ENCODE measurements at places on chromosomes 11 and 22.

DNA sequence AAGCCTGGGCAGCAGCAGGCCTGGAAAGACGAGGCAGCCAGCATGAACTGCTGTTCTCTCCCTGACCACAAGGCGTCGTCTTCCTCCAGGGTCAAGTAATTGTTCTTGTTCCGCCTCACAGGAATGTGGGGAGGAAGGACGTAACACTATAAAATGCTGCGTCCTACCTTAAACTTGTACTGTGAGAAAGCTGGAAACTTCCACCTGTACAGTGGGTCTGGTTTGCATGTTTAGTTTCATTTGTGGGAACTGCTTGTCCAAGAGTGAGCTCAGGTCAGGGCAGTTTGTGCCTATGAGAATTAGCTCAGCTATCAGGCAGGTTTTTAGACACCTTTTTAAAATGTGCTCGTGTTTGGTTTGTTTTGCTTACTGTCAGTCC is 55.2 kb downstream of the PANX1 start:
- DNase-seq, result no peak

GRCh38 chr22:23068832-23069385 is 1.4 kb upstream of the GNAZ start:
- DNase-seq, result no peak

- no peak for DNase-seq
These were observed 374.8 kb downstream of the MIAT start for GRCh38 chr22:27032091-27032761.

GRCh38 chr11:1835671-1836010 is 851 bp downstream of the SYT8 start:
- DNase-seq, result no peak
